ENCODE measurements at places on chromosomes 2 and 18. TPM values are rescaled to one million over a fixed set of nuclear protein-coding genes. Genes with fewer than 3 reads are reported as not detected.

The FOXI3 gene
- not detected for total RNA-seq

The GALNT14 gene
- total RNA-seq, result 4.9 TPM

The TMEM198 gene
- 0.39 TPM for total RNA-seq

The DTNA gene
- not detected for total RNA-seq

GRCh38 chr2:3644891-3645605, 13.0 kb upstream of the ALLC start:
- no peaks in the 10 kb centered on the region for H3K36me3 ChIP-seq
- no peak overlapping the region for H3K4me3 ChIP-seq
- no peaks in the 10 kb centered on the region for H3K4me1 ChIP-seq

- no peak overlapping the region for H3K4me3 ChIP-seq
- no peaks in the 10 kb centered on the region for H3K4me1 ChIP-seq
- H3K27me3 ChIP-seq, result no peaks in the 10 kb centered on the region
- H3K27ac ChIP-seq, result no peak overlapping the region
Observed at GRCh38 chr2:234725528-234726264, 226.1 kb upstream of the SH3BP4 start.

DNA sequence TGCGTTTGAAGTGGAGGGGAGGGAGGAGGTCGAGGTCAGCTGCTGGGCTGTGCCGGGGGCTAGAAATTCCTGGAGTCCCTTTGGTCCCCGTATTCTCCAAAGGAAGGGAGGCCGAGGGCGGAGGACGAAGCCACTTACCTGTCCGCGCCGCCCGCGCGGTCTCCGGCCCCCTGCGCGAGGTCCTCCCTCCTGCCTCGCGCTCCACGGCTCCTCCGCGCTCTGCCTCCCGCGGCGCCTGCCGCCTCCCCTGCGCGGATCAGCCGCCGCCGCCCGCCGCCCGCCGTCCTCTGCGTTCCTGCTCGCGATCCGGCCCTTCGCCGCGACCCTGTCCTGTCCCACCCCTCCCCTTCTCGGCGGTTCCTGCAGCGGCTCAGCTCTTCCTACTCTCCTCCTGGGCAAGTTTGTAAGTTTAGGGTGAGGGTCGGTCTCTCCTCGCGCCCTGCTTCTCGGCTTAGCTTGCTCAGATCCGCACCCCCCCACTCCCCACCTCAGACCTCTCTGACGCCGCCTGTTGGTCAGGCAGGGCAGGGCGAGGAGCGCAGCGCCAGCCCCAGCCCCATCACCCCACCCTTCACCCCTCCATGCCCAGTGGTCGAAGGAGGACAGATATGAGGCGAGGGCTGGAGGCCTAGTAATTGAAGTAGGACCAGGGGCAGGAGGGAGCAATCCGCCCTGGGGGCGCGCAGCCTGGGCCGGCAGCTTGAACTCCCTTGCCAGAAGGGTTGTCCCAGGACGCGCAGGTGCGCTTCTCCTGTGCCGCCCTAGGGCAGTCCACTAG, 9.7 kb upstream of the SKOR2 start:
- no peak for DNase-seq
- H3K4me3 ChIP-seq, result no peak overlapping the region
- no peak overlapping the region for H3K27ac ChIP-seq
- H3K36me3 ChIP-seq, result no peaks in the 10 kb centered on the region

DNA sequence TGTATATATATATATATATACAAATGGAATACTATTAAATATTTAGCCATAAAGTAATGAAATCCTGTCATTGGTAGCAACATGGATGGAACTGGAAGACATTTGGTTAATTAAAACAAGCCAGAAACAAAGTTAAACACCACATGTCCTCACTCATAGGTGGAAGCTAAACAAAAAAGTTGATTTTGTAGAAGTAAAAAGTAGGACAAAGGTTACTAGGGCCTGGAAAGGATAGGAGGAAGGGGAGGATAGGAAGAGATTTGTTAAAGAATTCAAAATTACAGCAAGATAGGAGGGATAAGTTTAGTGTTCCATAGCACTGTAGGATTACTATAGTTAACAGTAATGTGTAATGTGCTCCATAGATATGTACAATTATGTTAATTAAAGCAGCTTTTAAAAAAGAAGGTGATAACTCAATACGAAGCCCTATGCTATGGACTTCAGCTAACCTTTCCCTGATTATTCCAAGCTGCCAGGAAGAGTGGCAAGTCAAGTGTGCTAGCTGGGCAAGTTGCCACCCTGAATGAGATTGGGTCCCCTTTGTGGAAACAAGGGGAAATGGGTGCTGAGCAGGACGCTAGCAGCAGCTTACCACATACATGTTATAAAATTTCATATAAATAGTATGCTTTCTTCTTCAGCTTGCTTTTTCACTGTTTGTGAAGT, 12.3 kb downstream of the MERTK start:
- DNase-seq, result no peak
- no peak overlapping the region for H3K4me3 ChIP-seq
- no peaks in the 10 kb centered on the region for H3K27me3 ChIP-seq

DNA sequence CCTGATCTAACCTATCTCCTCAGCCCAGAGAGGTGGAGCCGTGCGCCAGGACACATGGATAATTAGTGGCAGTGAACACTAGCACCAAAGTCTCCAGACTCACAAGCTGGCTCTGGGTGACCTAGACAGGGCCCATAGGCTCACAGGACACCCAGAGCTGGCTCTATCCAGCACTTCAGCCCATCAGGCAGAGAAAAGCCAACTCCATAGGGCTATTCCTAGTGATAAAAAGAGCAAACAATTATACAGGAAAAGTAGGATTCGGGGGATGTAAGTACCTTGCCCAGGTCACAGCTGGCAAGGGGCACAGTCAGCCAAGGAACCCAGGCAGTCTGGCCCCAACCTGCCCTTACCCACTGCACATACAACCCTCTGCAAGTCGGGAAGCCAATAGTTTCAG, 178.6 kb downstream of the TNS1 start:
- H3K4me3 ChIP-seq, result no peak overlapping the region
- H3K27me3 ChIP-seq, result no peaks in the 10 kb centered on the region
- H3K27ac ChIP-seq, result no peak overlapping the region
- no peaks in the 10 kb centered on the region for H3K4me1 ChIP-seq

- DNase-seq, result no peak
- no peaks in the 10 kb centered on the region for H3K27me3 ChIP-seq
- no peaks in the 10 kb centered on the region for H3K4me1 ChIP-seq
- no peak overlapping the region for H3K27ac ChIP-seq
- peaks cover 14% of the 10 kb centered on the region for H3K36me3 ChIP-seq
Observed at GRCh38 chr2:71385012-71385411, 53.4 kb downstream of the ZNF638 start.

DNA sequence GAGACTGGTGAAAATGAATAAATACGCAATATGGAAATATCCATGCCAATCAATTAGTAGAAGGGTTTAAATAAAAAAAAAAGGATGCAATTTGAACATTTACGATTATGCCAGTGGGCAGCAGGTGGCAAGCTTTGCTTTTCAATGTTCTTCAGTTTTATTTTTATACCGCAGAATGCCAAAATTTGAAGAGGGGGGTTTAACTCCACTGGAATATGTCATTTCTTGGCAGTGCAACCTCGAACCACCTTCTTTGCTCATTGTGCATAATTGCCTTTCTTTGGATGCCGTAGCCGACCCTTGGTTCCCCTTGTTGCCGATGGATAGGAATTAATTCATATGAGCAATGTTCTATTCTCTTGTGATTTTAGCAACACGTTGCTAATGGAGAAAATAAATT, 88.0 kb downstream of the LTBP1 start:
- H3K36me3 ChIP-seq, result no peaks in the 10 kb centered on the region
- H3K4me1 ChIP-seq, result no peaks in the 10 kb centered on the region
- H3K27me3 ChIP-seq, result no peaks in the 10 kb centered on the region
- no peak for DNase-seq

GRCh38 chr2:201759567-201759966, 21.2 kb downstream of the ALS2 start:
- no peak overlapping the region for H3K27ac ChIP-seq
- H3K4me1 ChIP-seq, result no peaks in the 10 kb centered on the region
- no peaks in the 10 kb centered on the region for H3K27me3 ChIP-seq
- H3K4me3 ChIP-seq, result no peak overlapping the region

- H3K4me3 ChIP-seq, result no peak overlapping the region
- DNase-seq, result peak; percentile 50
- H3K4me1 ChIP-seq, result peaks cover 3% of the 10 kb centered on the region
- H3K36me3 ChIP-seq, result no peaks in the 10 kb centered on the region
- no peak overlapping the region for H3K27ac ChIP-seq
Observed at GRCh38 chr2:46657042-46657504, 177.7 kb downstream of the TMEM247 start.

GRCh38 chr2:64404002-64404731, 49.8 kb upstream of the LGALSL start:
- H3K4me1 ChIP-seq, result peaks cover 10% of the 10 kb centered on the region
- no peaks in the 10 kb centered on the region for H3K36me3 ChIP-seq
- H3K27me3 ChIP-seq, result peaks cover 2% of the 10 kb centered on the region
- DNase-seq, result no peak
- H3K4me3 ChIP-seq, result no peak overlapping the region

DNA sequence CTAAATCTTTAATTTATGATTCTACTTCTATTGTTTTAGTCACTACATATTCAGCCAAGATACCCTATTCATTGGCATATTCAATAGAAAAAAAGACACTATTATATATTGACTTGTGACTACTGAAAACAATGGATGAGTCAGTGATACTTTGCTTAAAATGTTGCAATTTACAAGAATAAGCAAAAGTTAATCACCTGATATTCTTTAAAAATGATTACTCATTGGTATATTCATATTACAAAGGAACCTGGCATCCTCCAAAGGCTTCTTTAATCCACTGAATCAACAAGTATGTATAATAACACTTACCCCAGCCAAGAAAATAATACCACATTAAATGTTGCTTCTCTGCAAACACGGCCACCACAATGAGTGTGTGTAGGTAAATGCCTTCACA, 87.8 kb downstream of the CALCRL start:
- no peaks in the 10 kb centered on the region for H3K36me3 ChIP-seq
- H3K27ac ChIP-seq, result no peak overlapping the region
- no peaks in the 10 kb centered on the region for H3K27me3 ChIP-seq
- H3K4me1 ChIP-seq, result no peaks in the 10 kb centered on the region

DNA sequence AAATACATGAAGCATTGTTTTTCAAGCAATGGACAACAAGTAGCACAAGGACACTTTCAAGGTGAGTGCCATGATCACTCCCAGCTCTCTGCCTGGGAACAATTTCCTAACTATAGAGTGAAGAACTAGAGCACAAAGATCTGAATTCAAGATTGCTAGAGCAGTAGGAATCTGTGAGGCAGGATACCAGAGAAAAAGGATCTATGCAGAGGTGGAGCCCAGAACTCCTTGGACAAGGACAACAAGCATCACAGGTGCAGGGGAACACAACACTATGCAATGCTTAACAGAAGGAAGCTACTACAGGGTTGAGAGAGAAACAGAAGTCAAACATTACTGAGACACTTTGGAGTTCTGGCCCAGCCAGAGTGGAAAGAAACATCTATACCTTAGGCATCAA, 24.7 kb downstream of the ATL2 start:
- no peak overlapping the region for H3K27ac ChIP-seq
- no peaks in the 10 kb centered on the region for H3K27me3 ChIP-seq
- no peak overlapping the region for H3K4me3 ChIP-seq
- DNase-seq, result no peak
- H3K4me1 ChIP-seq, result no peaks in the 10 kb centered on the region
- H3K36me3 ChIP-seq, result peaks cover 7% of the 10 kb centered on the region

GRCh38 chr2:195532628-195533271, 124.3 kb upstream of the SLC39A10 start:
- peaks cover 48% of the 10 kb centered on the region for H3K4me1 ChIP-seq
- H3K27me3 ChIP-seq, result no peaks in the 10 kb centered on the region
- peak overlapping the region; percentile 62 for H3K4me3 ChIP-seq
- H3K36me3 ChIP-seq, result no peaks in the 10 kb centered on the region
- peak; percentile 45 for DNase-seq

- H3K4me1 ChIP-seq, result no peaks in the 10 kb centered on the region
- no peak overlapping the region for H3K4me3 ChIP-seq
- no peaks in the 10 kb centered on the region for H3K36me3 ChIP-seq
- no peak overlapping the region for H3K27ac ChIP-seq
- H3K27me3 ChIP-seq, result no peaks in the 10 kb centered on the region
Observed at GRCh38 chr2:222038067-222038802, 260.6 kb downstream of the PAX3 start.

GRCh38 chr2:128373451-128374000, 54.9 kb upstream of the HS6ST1 start:
- H3K36me3 ChIP-seq, result no peaks in the 10 kb centered on the region
- no peak overlapping the region for H3K4me3 ChIP-seq

GRCh38 chr2:166234112-166234846, 106.5 kb upstream of the SCN1A start:
- no peak overlapping the region for H3K27ac ChIP-seq
- H3K4me3 ChIP-seq, result no peak overlapping the region
- no peaks in the 10 kb centered on the region for H3K4me1 ChIP-seq
- H3K36me3 ChIP-seq, result no peaks in the 10 kb centered on the region

DNA sequence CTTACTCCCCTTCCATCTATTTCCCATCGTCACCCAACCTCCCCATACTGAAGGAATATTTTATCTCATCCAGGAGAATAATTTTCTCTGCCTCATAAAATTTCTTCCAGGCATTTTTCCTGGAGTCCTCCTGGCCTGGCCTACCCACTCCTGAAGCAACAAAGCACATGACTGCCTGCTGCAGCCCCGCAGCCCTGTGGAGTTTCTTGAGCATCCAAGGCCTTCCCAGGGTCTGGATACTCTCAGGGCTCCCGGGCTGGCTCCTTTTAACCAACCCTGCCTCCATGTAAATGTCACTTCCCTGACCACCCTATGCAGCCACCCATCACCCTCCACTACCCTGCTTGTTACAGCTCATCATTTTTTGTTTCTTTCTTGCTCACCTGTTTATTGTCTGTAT, 64.0 kb downstream of the CDH20 start:
- H3K36me3 ChIP-seq, result no peaks in the 10 kb centered on the region
- no peaks in the 10 kb centered on the region for H3K4me1 ChIP-seq
- H3K27ac ChIP-seq, result no peak overlapping the region
- H3K4me3 ChIP-seq, result no peak overlapping the region
- H3K27me3 ChIP-seq, result no peaks in the 10 kb centered on the region
- DNase-seq, result no peak

- H3K4me3 ChIP-seq, result no peak overlapping the region
- peaks cover 51% of the 10 kb centered on the region for H3K4me1 ChIP-seq
- H3K36me3 ChIP-seq, result peaks cover 3% of the 10 kb centered on the region
- no peaks in the 10 kb centered on the region for H3K27me3 ChIP-seq
Observed at GRCh38 chr2:64634345-64635267, 19.1 kb downstream of the SERTAD2 start.
